ENCODE measurements at places on chromosomes 6 and 20.

- no peak for DNase-seq
These were observed 72.1 kb downstream of the PERP start for GRCh38 chr6:138035070-138035469.

GRCh38 chr6:139447656-139447975 lies 73.2 kb upstream of the CITED2 start:
- no peak for DNase-seq

DNA sequence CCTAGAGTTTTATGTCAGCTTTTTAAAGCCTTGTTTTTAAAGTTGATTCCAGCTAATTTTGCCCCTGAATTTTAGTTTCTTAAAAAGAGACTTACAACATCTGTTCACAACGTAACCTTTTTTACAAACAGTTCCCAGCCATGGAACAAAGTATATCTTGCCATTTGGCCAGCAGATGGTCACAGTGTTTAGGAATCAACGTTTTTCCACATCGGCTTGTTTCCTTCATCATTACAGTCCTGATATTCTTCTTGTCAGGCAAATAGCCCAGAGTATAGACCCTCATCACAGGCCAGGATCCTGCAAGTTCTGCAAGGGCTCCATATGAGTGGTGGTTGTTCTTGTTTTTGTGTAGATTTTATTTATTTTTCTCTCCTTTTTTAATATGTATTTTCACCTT lies 341.7 kb upstream of the HTR1E start:
- no peak for DNase-seq

DNA sequence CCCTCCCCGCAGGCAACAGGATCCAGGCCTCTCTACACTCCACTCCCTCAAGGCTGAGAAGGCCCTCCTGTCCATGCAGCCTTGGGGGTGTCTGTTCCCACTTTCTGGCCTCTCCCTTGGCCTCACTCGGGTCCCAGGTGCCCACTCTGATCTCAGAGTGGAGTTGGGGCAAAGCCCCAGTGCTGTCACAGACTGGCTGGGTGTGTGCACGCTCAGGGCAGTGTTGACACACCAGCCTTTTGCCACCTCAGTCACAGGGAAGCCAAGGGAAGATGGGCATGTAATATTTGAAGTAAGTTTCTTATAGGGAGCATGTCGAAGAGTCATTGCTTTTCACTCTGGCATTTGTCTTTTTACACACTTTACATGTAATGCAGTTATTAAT lies 44.9 kb downstream of the HLA-DRA start:
- DNase-seq = no peak

All from stimulated activated CD8-positive, alpha-beta memory T cell treated with anti-CD3 and anti-CD28 coated beads, Interleukin-7, amount 100 ng/mL, for 4 hours (primary cell).